ENCODE measurements at places on chromosomes 16 and 17.

- DNase-seq, result no peak
These were observed 16.1 kb upstream of the CRHR1 start for GRCh38 chr17:45768000-45768399.

DNA sequence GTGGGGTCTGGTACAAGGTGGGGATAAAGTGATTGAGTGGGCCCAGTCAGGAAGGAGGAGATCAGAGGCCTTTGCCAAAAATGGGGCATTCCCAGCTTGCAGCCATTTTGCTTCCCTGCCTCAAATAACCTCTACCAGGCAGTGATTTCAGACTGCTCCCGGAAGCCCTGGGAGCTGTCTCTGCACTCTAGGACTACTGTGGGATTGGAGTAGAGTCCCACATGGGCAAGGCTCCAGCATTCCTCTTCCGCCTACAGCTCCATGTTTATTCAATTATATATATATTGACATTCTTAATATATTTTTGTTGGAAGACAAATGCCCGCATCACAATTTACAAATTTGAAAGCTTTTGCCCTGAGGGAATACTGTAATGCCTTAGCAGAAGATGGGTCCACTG is 13.5 kb downstream of the SUPT6H start:
- no peak for DNase-seq

- peak; percentile 96 for DNase-seq
These were observed 791 bp downstream of the MCRIP2 start for GRCh38 chr16:642189-643049.

- peak; percentile 84 for DNase-seq
These were observed 2.4 kb upstream of the BCKDK start for GRCh38 chr16:31105677-31106213.

DNA sequence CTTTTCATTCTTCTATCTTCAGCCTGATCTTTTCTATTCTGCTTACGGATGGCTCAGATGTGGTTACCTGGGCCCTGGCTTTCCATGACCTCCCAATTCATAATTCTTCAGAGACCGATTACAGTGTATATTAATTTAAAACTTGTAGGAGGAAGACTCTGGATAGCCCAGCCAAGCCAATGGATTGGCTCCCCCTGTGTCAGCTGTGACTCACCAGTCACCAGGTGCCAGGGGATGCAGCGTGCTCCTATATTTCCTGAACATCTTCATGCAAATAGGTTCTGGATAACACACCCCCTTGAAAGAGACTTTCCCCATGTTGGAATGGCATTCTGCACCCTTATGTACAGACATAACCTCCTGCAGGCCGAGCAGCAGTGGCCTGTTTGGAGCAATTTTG is 208.3 kb upstream of the WSCD1 start:
- DNase-seq, result no peak

- DNase-seq, result no peak
These were observed 26.8 kb downstream of the MARCHF10 start for GRCh38 chr17:62781356-62781755.

Measured in suppressor macrophage treated with lipopolysaccharide for 4 hours (primary cell).